ENCODE measurements at places on chromosomes 2 and 18.

- no peak for DNase-seq
Observed at GRCh38 chr2:35873921-35874320, 481.7 kb upstream of the CRIM1 start.

DNA sequence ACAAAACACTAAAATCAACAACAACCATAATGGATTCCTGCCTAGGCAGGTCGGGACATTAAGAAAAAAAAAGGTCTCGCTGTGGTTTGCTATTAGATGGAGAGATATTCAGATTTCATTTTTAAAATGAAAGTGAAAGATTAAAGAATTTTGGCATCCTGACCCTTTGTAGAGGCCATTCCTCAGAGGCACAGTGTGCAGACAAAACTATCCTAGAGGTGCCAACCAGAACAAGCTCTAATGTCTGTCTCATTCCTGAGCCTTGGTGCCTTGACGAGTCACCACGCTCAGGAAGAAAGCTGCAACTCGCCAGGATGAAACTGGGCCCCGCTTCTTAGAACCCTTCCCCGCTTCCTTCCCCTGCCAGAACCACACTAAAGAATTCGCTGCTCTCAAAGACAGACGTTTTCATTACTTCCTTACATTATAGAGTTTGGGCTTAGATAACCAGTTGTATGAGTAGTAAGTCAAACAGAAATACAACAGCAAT is 156.0 kb downstream of the TGIF1 start:
- peak; percentile 62 for DNase-seq

GRCh38 chr18:8705238-8705960 is at the start of gene MTCL1:
Gene MTCL1 (plus strand): TSS chr18:8705556. CDS start chr18:8705661, 105 bp downstream.
- no peak for DNase-seq

DNA sequence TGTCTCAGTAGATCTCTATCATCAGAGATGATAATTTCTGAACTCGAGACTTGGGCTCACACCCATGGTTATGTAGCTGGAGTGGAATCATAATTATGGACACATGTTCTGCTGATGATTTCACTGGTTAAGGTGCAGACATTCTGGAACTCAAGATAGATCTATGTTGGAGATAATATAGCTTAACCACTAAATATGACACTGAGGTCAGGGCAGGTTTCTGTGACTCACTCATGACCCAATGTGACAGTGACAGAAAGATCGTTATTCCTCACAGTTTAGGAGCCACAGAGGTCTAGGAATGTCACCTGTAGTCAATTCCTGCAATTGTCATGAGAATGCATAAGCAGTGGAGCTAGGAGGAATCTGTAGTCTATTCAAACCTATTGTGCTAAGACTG is 828.6 kb downstream of the TRIB2 start:
- DNase-seq: no peak

DNA sequence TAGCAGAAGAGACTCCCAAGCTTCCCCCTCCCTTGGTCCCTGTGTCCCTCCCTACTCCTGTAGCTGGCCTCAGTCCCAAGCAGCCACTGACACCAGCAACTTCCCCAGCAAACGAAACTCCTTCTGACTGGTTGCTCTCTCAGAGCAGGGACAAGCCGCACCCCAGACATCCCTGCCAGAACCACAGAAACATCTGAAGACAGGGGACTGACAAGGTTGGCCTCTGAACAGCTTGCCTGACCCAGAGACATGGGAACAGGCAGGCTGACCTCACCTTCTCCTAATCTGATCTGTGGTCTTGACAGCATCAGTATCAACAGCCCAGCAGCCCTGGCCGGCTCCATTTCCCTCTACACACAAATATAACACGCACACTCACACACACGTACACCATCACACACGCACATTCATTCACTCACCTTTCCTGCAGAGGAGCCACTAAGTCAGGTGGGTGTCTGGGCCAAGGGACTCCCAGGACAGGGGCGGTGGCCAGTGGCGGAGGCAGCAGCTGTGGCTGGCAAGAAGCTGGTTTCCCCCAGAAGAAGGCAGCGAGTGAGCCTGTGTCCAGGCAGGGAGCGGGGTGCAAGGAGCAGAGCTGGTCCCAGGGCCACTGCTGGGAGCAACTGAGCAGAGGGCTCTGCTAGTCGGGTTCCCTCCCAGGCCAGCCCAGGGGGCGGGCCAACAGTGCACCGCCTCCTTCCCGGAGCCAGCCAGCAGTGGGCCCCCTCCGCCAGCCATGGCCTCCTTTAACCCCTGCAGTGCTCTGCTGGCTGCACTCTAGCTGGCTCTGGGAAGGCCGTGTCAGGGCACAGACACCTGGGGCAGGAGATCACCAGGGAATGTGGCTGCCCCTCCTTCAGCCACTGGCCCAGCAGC is 59.1 kb downstream of the TNS1 start:
- DNase-seq: peak; percentile 58

DNA sequence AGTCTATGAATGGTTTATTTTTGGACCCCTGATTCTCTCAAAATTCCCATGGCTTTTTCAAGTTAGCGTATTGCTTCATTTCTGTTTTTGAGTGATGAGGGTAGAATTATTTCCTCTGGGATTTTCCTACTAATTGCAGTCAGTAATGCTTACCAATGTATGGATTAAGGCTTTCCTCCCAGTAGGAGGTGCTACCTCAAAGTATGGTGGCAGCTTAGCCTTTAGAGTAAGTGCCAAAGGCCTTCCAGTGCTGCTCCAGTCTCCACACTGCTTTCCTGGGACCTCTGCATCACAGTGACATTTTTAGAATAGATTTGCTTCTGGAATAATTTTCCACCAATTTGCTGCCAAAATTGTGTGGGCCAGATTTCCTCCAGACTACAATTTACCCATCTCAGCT is 16.2 kb upstream of the SSB start:
- no peak for DNase-seq

GRCh38 chr2:219369447-219369861 is 18.3 kb downstream of the DNPEP start:
- DNase-seq: peak; percentile 69

DNA sequence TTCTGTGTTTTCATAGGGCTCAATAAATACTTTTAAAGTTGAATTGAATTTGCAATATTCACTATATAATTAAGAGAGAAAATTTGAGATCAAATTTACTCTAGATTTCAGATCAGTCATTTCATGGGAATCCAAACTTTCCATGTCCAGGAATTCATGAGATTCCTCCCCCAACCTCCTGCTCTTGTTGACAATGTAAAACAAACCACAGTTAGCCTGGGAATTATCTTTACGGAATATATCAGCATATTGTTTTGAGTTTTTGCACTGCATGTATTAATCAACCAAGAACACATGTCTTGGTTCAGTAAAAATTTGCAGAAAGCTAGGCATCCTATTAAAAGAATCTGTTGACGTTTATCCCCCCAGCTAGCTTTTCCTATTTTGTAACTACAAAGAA is 42.3 kb downstream of the CYP1B1 start:
- DNase-seq: no peak

DNA sequence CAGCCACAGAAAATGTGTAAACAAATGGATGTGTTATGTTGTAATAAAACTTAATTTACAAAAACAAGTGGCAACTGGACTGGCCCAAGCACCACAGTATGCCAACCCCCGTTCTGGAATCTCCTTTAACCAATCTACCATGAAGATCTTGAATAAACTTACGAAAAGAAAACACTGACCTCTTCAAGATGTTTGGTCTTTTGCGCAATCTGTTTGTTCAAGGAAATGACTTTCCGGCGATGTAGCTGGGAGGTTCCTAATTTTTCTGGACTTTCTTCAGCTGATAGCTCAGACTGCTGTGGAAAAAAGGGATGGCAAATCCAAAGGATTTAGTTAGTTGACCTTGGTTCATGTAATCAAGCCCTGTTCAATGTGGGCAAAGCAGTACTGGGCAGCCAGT is 55.7 kb downstream of the CCDC93 start:
- DNase-seq: peak; percentile 69

DNA sequence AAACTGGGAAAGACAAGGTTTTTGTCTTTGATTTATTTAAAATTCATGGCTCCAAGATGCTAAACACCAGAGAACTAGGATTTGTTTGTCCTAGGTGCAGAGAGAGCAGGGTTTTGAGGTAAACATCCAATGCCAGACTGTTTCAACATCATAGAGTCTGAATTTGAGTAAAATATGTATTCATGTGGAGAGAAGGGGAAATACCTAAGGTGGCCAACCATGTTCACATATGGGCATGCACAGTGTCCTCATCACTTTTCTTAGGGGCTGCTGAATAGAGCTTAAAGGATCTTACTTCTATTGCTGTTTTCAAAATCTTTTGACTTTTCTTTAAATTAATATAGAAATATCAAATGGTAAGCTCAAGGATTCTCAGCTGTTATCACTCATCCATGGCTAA is 287.0 kb upstream of the CCDC68 start:
- DNase-seq: no peak

DNA sequence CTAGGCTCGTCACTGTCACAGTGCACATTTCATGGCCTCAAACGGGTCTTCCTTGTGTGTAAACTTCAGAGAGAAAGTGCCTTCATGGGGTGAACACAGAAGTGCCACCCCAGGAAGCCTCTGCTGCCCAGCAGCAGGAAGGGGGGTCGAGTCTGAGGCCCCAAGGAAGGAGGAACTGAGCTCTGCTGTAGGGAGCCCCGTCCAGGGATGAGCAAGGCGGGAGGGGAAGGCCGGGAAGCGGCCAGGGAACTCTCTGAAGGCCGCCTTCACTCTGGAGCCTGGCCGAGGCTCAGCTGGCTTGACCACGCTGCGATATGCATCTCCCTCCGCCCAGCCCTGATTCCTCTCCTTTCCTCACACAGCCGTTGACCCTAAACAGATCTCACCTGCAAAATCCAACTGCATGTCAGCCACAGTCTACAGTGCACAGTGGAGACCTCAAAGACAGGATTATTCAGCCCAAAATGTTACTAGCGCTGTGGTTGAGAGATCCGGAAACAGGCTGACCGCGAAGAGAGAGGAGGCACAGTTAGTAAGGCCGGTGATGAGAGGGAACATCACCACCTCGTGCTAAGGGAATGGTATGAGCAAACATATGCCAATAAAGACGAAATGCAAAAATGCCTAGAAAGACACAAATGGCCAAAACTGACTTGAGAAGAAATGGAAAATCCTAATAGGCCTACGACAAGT is 34.2 kb upstream of the CTDP1 start:
- DNase-seq: no peak

GRCh38 chr2:189327879-189328847 is 113.1 kb upstream of the WDR75 start:
- peak; percentile 37 for DNase-seq

DNA sequence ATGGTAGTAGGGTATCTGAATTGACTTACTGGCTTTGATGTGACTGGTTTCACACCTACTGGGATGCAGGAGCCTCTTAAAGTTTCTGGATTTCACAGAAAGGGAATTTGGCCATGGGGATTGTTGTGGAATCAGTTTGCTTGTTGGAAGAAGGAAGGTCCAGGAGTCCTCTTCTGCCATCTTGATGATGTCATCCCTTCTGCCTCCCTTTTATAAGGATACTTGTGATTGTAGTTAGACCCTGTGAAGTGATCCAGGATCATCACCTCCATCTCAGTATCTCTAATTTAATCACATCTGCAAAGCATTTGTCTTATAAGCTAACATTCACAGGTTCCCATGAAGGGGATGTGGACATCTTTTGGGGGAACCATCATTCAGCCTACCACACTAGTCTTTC is 79.5 kb downstream of the CCDC138 start:
- no peak for DNase-seq

GRCh38 chr18:25853691-25854433 is 236.6 kb downstream of the SS18 start:
- DNase-seq: no peak

DNA sequence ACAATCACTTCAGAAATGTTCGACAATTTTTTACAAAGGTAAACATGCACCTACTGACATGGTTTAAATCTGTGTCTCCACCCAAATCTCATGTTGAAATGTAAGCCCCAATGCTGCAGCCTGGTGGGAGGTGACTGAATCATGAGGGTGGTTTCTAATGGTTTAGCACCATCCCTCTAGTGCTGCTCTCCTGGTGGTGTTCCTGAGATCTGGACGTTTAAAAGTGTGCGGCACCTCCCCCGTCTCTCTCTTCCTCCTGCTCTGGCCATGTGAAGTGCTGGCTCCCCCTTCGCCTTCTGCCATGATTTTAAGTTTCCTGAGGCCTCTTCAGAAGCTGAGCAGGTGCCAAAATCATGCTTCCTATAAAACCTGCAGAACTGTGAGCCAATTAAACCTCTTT is 28.3 kb downstream of the MAP3K2 start:
- DNase-seq: no peak

- no peak for DNase-seq
Observed at GRCh38 chr18:50107468-50107977, 87.4 kb downstream of the MYO5B start.

- DNase-seq: no peak
Observed at GRCh38 chr2:24024996-24025663, 15.2 kb downstream of the MFSD2B start.

- DNase-seq: no peak
Observed at GRCh38 chr18:42929181-42929580, 186.3 kb downstream of the RIT2 start.

DNA sequence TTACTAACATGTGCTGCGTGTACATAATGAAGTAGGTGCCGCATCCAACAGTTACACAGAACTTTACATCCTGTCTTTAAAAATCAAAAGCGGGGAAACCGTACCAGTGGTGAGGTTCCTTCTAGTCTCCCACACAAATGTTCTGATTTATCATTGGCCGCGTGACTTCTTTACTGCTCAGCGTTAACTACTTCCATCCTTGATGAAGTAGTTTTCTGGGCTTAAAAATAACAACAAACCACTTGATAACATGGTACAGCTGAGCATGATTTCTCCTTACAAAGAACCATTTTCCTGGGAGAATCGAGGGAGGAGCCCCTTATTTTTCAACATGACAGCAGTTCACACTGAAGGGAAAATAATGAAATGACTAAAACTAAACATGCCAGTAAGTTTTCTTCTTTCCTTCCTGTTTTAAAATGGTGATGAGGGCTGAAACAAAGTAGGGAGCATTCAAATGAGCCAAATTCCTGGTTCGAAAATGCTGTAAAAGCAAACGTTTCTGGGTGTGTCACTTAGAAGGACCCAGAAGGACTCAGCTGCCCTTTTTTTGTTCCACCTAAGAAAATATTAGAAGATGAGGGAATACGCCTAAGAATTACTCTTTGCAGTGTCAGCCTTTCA is 9.9 kb downstream of the EMILIN2 start:
- no peak for DNase-seq

DNA sequence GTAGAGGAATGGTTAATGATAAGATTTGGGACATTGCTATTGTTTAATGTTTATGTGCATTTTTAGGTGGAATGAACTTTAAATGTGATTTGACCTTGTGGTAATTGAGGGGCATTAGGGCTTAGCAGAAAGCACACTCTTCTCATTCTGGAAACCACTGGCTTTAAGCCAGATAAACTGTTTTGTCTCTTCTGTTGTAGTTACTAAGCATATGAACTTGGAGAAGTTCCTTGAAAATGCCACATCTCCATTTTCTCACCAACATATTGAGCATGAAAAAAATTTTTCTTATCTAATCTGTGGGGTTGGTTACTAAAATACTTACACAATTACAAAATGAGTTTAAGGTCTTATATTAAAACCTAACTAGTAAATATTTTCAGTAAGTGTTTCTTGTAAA is 70.8 kb upstream of the FSHR start:
- no peak for DNase-seq

DNA sequence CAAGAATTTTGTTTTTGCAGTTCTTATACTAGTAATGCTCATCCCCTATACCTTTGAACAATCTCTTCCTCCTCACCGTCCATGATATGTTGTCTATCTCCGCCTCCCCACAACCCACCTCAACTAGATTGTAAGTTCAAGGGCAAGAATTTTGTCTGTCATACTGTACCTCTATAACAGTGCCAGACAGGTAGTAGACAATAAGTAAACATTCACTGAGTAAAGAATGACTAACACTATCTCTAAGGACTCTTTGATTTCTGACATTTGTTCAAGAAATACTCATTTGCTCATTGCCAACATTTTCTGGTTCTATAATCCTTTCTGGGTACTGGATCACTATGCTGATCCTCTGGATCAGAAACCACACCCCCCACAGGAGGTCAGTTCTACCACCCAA is 82.4 kb downstream of the EXOC6B start:
- DNase-seq: no peak

All from IMR-90 (cell line).